ENCODE measurements at places on chromosomes 7 and 10. TPM values are rescaled to one million over a fixed set of nuclear protein-coding genes. Genes with fewer than 3 reads are reported as not detected.

Gene UCMA
- not detected for total RNA-seq

Gene DTX2
- total RNA-seq, result 32.2 TPM

Gene PKD1L1
- total RNA-seq, result 1.1 TPM

Gene TACR2
- total RNA-seq, result 0.44 TPM

Gene FFAR4
- 3.0 TPM for total RNA-seq

Gene CC2D2B
- total RNA-seq, result 2.7 TPM

Gene CYP26A1
- total RNA-seq, result not detected

Gene HOXA5
- 39.4 TPM for total RNA-seq

Gene RAB19
- not detected for total RNA-seq

Gene SLC26A3
- not detected for total RNA-seq

Gene ACSM6
- total RNA-seq, result not detected

Gene ACTR3C
- 5.4 TPM for total RNA-seq

GRCh38 chr7:100604028-100604975, 2.1 kb downstream of the PCOLCE start:
- no peak for DNase-seq

DNA sequence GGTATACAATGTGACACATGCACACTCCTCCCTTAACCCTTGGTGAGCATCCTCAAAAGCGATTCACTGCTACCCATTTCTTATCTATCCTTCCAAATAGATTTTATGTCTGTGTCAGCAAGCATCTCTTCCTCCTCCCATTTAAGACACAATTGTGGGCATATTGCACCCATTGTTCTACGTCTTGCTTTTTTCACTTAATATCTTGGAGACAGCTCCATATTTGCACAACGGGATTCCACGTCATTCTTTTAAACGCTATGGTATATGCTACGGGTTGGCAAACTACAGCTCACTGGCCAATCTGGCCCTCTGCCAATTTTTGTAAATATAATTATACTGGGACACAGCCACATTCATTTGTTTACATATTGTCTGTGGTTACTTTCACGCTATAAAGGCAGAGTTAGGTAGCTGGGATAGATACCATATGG, 88.6 kb downstream of the RNF216 start:
- DNase-seq, result no peak

DNA sequence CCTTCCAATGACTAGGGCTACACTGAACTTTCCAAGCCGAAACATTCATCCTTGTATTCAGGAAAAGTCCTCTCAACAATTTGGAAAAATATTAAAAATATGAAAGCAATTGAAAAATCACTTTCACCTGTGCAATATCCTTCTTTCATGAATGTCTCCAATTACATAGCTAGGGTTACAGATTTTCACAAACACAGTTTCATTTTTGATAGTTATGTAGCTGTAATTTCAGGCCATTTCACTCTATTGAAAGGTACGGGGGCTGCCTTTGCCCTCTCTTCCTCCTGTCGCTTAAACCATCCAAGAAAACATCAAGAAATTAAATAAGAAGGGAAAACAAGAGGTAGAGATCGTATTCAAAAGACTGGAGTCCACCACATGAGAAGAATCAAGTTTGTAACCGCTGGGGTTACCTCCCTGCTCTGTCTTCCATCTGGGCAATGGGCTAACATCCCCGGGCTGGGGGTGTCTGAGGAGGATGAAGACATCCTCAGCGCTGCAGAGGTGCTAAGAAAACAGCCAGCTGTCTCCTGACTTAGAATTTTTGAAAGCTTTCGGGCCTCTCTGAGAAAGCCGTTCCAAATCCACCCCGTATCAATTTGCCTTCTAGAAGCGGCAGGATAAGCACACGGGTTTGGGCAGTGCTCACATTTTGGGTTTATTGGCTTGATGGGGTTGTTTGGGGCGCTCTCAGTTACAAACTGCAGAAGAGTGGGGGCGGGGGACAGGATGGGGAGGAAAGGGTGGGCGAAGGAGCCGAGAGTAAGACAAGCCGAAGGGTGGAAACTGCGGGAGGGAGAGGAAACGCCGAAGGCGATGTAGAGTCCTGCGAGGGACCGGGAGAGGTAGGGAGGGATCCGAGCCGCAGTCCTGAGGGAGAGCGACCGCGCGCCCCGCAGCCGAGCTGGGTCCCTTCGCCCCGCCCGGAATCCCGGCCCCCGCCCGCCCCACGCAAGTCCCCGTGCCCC, 24.3 kb upstream of the VAX1 start:
- DNase-seq, result no peak

- DNase-seq, result no peak
Observed at GRCh38 chr10:125076121-125076825, 84.1 kb downstream of the CTBP2 start.

GRCh38 chr10:22003964-22004281, 393 bp upstream of the DNAJC1 start:
- DNase-seq, result no peak

GRCh38 chr10:105356626-105357025, 715.5 kb downstream of the SORCS3 start:
- no peak for DNase-seq

GRCh38 chr10:15069230-15069629, 19.3 kb downstream of the ACBD7 start:
- no peak for DNase-seq

- DNase-seq, result no peak
Observed at GRCh38 chr7:136061433-136061832, 84.3 kb upstream of the MTPN start.

- no peak for DNase-seq
Observed at GRCh38 chr10:79299397-79300241, 47.6 kb upstream of the PPIF start.

- no peak for DNase-seq
Observed at GRCh38 chr7:28837216-28837615, 120.9 kb downstream of the TRIL start.

- DNase-seq, result no peak
Observed at GRCh38 chr10:29356931-29357330, 68.1 kb downstream of the LYZL1 start.

- no peak for DNase-seq
Observed at GRCh38 chr7:14622559-14622958, 280.0 kb downstream of the DGKB start.

- DNase-seq, result no peak
Observed at GRCh38 chr7:102991077-102991539, 78.3 kb downstream of the LRRC17 start.

GRCh38 chr10:60717852-60718251, 60.4 kb upstream of the CDK1 start:
- no peak for DNase-seq

DNA sequence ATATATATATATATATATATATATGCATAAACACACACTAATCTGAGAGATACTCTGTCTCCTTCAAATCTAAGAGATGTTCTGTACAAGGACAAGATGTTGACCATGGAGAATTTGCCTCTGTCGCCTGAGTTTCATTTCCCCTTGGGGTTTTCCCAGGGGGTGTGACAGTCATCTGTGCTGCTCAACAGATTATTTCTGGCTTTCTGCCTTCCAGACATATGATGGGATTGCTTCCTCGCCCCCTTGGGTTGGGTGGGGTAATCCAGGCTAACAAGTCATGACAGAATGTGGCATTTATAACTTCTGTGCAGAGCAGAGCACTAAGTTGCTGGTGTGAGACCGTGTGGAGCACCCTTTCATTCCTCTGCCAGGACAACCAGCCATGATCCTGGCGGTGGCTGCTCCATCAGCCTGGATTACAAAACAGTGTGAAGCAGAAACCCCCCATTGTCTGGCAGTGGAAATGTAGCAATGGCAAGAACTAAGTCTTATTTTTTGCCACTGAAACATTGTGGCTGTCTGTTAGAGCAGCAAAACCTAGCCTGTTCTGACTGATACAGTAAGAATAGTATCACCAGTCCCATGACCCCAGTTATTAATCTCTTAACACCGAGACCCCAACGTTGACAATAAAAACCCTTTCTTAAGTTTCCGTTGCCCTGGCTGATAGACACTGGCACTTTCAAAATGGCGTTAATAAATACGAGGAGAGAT, 13.7 kb upstream of the USP6NL start:
- DNase-seq, result no peak

- DNase-seq, result no peak
Observed at GRCh38 chr7:15863951-15864625, 177.6 kb upstream of the MEOX2 start.

- DNase-seq, result no peak
Observed at GRCh38 chr7:24798261-24798660, 41.0 kb upstream of the GSDME start.

DNA sequence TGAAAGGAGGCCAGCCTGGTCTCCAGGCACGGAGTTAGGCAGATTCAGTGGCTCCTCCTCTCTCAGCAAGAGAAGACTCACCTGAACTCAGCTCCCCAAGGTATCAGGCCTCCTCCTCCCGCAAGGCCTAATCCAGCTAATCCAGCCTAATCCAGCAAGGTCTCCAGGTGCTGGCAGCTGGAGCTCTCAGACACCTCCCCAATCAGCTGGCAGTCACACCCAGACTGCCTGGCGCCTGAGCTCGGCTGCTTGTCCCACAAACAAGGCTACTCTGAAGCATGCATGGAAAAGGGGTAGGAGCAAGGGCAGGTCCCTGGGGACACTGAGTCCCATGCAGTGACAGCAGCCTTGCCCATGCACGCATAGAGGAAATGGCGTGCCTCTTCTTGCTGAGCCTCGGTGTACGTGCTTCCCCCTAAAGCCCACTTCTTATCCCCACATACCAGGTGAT, 3.3 kb upstream of the OPN4 start:
- no peak for DNase-seq
